ENCODE measurements at places on chromosomes 11 and 22.

DNA sequence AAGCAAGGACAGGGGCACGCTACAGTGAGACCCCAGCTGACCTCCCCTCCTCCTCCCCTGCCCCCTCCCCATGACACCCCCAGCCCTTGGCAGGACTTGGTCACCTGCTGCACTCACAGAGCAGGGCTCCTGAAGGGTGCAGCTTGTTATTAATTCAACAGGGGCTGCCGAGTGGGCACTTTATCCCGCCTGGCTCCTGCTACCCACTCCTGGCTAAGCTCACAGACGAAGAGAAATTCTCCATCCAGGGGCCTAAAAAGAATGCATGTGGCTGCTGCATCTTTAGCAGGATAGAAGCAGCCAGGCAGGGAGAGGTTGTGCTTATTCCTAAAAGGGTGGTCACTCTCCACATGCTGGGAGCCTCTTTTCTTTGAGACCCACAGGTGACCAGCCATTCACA lies 40.3 kb downstream of the GALNT18 start:
- no peak overlapping the region for H3K4me3 ChIP-seq
- no peak for DNase-seq
- H3K27ac ChIP-seq = no peak overlapping the region
- no peaks in the 10 kb centered on the region for H3K4me1 ChIP-seq
- H3K36me3 ChIP-seq = no peaks in the 10 kb centered on the region
- no peaks in the 10 kb centered on the region for H3K27me3 ChIP-seq

DNA sequence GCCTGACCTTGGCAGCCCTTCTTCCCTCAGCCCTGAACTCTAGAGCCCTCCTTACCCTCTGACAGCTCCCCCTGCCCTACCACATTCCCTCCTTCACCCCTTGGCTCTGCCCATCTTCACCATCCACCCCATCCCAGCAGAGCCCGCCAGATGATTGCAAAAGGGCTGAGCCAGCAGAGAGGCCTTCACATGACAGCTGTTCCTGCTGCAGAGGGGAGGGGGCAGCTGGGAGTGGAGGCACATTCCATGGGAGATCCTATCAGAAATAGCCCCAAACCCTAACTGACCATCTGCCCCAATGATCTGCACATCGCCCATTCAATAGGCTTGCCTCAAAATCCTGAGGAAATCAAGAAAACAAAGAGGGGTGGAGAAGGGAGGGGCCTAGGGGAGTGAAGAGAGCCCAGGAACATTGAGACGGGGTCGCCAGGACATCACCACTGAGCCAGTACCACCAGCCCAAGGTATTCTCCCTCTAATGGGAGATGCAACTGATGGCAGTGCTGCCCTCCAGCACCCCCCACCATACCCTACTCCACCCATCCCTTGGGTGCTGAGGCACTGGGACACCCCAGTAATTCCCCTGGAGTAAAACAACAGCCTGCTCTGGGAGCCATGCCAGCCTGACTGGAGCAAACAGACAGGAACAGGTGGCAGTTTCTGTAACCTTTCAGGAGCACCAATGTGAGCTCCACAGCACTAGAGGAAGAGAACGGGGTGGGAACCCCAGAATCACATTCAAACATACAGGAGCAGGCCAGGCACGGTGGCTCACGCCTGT lies 8.0 kb upstream of the AHNAK start:
- no peaks in the 10 kb centered on the region for H3K27me3 ChIP-seq
- H3K36me3 ChIP-seq = peaks cover 18% of the 10 kb centered on the region
- H3K27ac ChIP-seq = peak overlapping the region; percentile 35

GRCh38 chr22:19988965-19989724 lies 27.5 kb downstream of the ARVCF start:
- H3K4me1 ChIP-seq = peaks cover 12% of the 10 kb centered on the region
- H3K36me3 ChIP-seq = no peaks in the 10 kb centered on the region
- no peak overlapping the region for H3K4me3 ChIP-seq
- H3K27me3 ChIP-seq = peaks cover 15% of the 10 kb centered on the region
- H3K27ac ChIP-seq = no peak overlapping the region

DNA sequence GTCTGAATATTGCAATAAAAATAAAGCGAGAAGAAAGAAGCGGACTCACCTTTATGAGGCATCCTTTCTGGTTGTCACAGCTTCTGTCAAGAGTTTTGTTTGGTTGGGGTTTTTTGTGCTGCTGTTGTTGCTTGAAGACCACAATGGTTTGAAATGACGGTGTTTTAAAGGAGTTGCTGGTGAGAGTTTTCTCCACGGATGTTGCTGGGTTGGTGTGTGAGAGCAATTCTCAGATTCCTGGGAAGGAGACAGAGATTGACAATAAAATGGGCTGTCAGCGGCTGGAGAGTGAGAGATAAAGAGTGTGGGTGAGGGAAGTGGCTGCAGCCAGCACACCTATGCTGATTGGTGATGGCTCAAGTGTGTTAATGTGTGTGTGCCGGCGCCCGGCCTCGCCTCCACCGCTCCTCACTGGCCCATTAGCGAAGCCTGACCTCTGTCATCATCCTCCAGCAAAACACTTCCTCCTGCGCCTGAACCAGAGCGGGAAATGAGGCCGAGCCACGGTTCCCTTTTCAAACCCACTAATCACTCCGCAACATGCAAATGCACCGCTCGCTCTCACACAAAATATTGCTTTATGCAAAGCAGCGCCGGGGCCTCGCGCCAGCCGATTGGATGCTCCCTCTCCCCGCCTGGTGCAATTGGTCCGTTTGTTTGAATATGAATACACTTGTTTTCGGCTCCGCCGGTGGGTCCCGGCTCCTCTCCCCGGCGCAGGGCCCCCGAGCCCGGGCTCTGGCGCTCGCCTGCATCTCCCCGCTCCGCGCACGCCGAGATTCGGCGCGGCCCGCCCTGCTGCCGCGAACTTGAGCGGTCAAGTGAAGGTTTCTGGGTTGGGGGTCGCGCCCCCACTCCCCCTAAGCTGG lies at the start of gene PAX6:
Gene PAX6, minus strand, starts transcription at position 544 of the 869 bp plus-strand sequence. CDS start 4,911 bp downstream, outside the sequence.
- H3K36me3 ChIP-seq = no peaks in the 10 kb centered on the region
- H3K4me3 ChIP-seq = peak within 1 kb of the TSS; percentile 46
- H3K27ac ChIP-seq = no peak within 1 kb of the TSS
- peak; percentile 29 for DNase-seq
- peaks cover 13% of the 10 kb centered on the region for H3K4me1 ChIP-seq

GRCh38 chr22:30697975-30698374 lies 3.3 kb downstream of the OSBP2 start:
- DNase-seq = no peak
- peaks cover 50% of the 10 kb centered on the region for H3K27me3 ChIP-seq
- H3K36me3 ChIP-seq = no peaks in the 10 kb centered on the region

Data from thymus (tissue), 14 donors.